ENCODE measurements at places on chromosomes 7 and 10. TPM values are rescaled to one million over a fixed set of nuclear protein-coding genes. Genes with fewer than 3 reads are reported as not detected.

GRCh38 chr7:18387191-18387735 is 108.3 kb upstream of the HDAC9 start:
- DNase-seq = no peak
- H3K27ac ChIP-seq = no peak overlapping the region
- no peaks in the 10 kb centered on the region for H3K27me3 ChIP-seq
- no peaks in the 10 kb centered on the region for H3K4me1 ChIP-seq
- no peak overlapping the region for H3K4me3 ChIP-seq

GRCh38 chr10:71128311-71128980 is 83.9 kb upstream of the UNC5B start:
- no peaks in the 10 kb centered on the region for H3K36me3 ChIP-seq
- DNase-seq = no peak
- 0 out of 2 replicates have a peak, but pooled peaks cover 1% of the 10 kb centered on the region for H3K27me3 ChIP-seq
- no peaks in the 10 kb centered on the region for H3K4me1 ChIP-seq
- H3K27ac ChIP-seq = no peak overlapping the region
- no peak overlapping the region for H3K4me3 ChIP-seq

GRCh38 chr7:66013938-66014337 is 31.9 kb upstream of the GUSB start:
- H3K27me3 ChIP-seq = no peaks in the 10 kb centered on the region
- H3K27ac ChIP-seq = no peak overlapping the region
- H3K4me3 ChIP-seq = no peak overlapping the region
- H3K4me1 ChIP-seq = peaks cover 4% of the 10 kb centered on the region

DNA sequence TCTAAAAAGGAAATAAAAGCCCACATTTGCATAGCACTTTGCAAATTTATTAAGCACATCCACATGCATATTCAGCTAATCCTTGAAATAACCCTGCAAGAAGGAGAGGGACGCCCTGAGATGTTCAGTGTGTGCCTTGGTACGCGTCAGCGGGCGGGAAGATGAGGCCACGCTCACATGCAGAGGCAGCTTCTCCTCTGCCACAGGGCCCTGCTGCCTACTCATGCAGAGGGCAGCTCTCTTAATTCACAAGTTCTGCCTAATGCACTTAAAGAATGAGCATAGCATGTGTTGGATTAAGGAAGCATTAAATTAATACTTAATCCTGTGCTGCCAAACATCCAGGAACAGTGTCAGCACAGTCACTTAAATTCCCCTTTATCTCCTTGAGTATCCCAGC is 132.3 kb downstream of the HECW1 start:
- no peak overlapping the region for H3K27ac ChIP-seq
- peaks cover 5% of the 10 kb centered on the region for H3K4me1 ChIP-seq
- no peak for DNase-seq
- H3K27me3 ChIP-seq = no peaks in the 10 kb centered on the region

Gene NPY
- not detected for total RNA-seq

- DNase-seq = no peak
- H3K36me3 ChIP-seq = no peaks in the 10 kb centered on the region
- no peak overlapping the region for H3K4me3 ChIP-seq
These were observed 52.6 kb downstream of the RGS10 start for GRCh38 chr10:119489991-119490326.

All from Caco-2 (cell line).